ENCODE measurements at places on chromosomes 7 and 10.

- no peak for DNase-seq
Observed at GRCh38 chr7:123398921-123399320, 135.5 kb downstream of the IQUB start.

DNA sequence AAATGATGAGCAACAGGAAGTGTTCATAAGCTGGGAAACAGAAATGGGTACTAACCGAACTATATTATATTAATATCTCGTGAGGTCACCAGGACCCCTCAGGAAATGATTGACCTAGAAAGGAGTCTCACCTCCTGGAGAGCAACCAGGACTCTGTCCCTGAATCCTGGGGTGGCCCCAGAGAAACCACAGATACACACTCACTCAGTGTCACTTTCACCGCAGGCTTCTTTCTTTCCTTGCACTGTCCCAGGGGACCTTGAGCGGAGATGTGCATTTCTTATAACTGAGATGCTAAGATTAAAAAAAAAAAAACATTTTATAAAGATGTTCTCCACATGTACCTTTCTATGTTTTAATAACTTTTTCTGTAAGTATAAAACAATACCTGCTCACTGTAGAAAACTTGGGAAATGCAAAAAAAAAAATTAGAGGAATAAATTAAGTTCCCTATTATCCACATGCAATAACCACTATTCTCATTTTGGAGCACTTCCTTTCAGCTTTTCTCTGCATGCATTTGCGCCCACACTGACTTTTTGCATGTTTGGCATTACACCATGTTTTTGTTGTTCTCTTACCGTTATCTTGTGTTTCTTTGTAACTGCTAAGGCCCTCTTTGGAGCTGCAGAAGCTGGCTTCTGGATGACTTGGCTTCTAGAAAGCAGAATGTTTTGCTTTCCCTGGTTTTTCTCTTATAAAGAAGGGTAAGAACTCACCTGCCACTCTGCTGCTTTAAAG lies 15.0 kb downstream of the NOD1 start:
- DNase-seq, result no peak

- DNase-seq, result no peak
Observed at GRCh38 chr7:51593628-51594027, 277.0 kb upstream of the COBL start.

GRCh38 chr7:94296881-94297280 lies 97.8 kb upstream of the COL1A2 start:
- DNase-seq, result no peak

GRCh38 chr10:71971311-71971731 lies 7.1 kb downstream of the CHST3 start:
- DNase-seq, result no peak

DNA sequence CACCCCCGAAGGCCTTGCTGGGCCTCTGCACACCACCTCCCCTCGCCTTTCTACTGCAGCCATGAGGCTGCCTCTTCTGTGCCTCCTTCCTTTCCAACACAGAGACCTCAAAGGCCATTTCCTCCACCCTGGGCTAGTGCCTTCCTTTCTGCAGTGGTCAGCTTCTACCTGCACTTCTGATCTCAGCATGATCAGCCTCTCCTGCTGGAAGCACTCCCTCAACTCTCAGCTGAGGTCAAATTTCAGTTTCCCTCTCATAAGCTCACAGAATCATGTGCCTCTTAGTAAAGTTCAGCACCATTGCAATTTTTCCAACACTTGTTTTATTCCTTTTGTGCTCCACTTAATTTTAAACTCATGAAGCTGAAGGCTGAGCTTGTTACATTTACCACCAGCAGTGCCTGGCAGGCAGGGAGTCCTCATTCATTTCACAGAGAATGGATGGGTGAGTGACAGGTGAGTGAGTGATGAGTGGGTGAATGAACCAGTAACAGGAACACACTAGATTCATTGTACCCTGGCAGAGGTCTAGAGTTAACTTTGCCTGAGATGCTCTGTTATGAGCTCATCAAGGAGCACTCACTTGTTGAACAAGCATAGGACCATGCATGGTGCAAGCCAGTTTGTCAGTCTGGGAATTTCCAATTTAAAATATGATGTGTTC lies 124.0 kb upstream of the PRSS58 start:
- DNase-seq, result no peak

DNA sequence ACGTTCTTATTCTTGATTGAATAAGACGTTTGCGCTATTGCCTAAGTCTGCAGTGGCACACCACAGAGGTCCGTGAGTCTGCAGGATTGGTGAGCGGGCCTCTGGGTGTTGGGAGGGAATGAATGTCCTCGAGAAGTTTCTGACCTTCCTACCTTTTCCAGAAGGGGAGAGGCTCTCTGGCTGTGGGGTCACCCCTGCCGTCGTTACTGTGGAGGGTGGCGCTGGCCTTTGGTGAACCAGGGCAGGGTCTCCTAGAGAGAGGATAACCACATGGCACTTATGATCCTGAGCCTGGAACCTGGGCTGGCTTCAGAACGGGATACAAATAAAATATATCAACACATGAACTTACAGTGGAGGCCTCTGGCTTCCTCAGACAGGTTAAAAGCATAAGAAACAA lies 13.8 kb downstream of the IL15RA start:
- DNase-seq, result no peak

- no peak for DNase-seq
Observed at GRCh38 chr10:65194555-65194954, 1673.4 kb downstream of the REEP3 start.

- no peak for DNase-seq
Observed at GRCh38 chr10:26380815-26381214, 57.3 kb upstream of the APBB1IP start.

GRCh38 chr10:122375679-122376160 lies 1.2 kb downstream of the PLEKHA1 start:
- DNase-seq, result no peak

DNA sequence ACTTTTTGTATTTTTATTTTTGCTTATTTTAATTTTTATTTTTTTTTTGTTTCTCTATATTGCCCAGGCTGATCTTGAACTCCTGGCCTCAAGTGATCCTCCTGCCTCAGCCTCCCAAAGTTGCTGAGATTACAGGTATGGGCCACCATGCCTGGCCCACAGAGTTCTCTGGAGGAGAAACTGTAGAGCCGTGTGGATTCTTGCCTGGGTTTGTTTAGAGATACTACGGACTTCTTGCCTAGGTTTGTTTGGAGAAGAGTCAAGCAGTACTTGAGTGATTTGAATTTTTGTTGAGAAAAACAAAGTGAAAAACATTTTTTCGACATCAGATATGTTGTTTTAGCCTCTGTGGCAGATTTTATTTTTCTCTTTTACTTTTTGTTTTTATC lies 99.0 kb downstream of the CAMK1D start:
- DNase-seq, result no peak

DNA sequence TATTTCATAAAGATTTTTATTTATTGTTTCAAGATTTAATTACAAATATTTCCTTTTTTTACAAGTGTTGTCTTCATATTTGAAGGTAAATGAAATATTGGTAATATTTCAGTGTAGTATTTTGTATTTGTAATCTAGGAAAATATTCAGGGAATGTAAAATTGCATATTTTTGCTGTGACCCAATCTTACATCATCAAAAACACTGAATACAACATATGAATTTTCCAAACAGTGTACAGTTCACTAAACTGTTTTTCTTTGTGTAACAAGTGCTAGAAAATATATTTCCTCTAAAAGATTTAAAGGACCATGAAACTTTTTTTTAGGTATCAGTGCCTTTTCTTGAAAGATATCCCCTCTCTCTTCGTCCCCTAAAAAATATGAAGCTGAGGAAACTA lies 251.9 kb upstream of the KCND2 start:
- DNase-seq, result no peak

DNA sequence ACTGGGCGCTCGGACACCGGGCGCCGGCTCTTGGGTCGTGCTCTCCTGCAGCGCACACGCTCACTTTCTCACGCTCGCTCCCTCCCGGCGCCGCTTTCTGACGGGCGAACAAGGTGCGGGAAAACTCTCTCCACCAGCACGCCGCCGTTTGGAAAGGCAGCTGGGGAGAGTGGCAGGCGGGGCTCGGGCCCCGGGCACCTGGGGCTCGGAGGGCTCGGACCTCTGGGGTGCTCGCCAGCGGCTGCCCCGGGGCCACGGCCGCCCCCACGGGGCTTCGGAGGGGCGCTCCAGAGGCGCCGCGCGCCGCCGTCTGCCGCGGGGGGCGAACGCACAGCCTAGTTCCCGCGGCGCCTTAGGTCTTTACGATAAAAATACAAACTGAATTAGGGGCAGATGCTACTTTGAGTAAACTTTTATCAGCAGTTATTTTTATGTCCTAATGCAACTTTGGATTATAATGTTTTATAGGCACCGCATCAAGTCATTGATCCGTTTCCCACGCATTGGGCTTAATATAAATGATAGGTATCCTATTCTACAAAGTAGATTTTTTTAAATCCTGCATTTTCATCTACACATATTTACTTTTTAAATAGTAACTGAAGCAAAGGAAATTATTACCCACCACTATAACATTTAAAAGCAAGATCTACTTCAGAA lies 535 bp upstream of the EPC1 start:
- no peak for DNase-seq

DNA sequence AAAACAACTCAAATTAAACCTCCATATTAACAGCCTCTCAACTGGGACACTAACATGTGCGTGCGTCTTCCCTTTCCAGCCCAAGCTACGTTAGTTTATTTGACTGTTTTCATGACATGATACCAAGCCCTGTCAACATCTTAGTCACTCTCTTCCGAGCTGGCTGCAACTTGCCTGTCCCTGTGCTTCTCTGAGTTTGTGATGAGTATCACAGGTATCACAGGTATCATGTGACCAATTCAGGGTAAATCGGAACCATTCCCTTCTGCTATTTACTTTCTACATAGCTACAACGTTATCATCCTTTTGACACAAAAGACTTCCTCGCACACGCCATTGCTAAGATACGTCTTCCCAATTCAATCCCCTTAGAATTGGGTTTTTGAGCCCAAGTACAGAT lies 70.2 kb downstream of the CAV1 start:
- no peak for DNase-seq

DNA sequence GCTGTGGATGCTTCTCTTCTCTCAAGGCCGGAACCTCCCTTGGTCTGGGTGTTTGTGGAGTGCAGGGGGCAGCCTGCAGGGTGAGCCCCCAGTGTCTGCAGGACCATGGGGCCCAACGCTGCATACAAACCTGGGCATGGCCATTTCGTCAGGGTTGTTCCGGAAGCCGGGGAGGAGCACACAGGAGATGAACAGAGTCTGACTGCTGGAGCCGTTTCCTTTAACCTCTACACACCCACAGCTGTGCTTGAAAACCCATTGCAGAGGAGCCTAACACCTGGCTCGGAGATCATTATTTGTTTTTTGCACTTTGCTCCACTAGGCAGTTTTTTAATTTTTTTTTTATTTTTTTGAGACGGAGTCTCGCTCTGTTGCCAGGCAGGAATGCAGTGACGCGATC lies 167.6 kb upstream of the INSYN2A start:
- DNase-seq, result no peak

DNA sequence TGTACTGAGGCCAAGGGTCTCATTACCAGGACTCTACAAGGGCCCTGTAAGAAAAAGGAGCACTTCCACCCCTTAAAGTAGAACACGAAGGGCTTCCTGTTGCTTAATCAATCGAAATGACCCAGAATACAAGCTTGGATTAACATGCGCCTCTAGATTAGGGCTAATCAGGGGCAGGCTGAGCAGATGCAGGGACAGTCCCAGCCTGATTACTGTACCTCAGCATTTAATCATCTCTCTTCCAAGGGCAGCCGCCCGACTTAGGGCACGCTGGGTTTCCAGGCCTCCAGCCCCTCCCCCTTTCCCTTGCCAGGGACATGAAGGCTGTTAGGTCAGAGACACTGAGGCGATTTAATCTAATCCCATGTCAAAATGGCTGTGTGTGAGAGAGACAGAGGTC lies 138.6 kb downstream of the NRF1 start:
- no peak for DNase-seq

GRCh38 chr7:71793251-71793650 lies 618.9 kb downstream of the CALN1 start:
- no peak for DNase-seq
